ENCODE measurements at places on chromosomes 12 and 14. TPM values are rescaled to one million over a fixed set of nuclear protein-coding genes. Genes with fewer than 3 reads are reported as not detected.

The SALL2 gene
- 4.7 TPM for total RNA-seq

The SLC10A1 gene
- total RNA-seq = not detected

The SOAT2 gene
- 0.49 TPM for total RNA-seq

The CATSPERB gene
- total RNA-seq = not detected

The INSM2 gene
- not detected for total RNA-seq

The ANO4 gene
- total RNA-seq = not detected

The LMO3 gene
- total RNA-seq = 7.6 TPM

The KRT79 gene
- not detected for total RNA-seq

The ARMH4 gene
- 10.1 TPM for total RNA-seq

The P2RX7 gene
- total RNA-seq = 2.4 TPM

The SYNDIG1L gene
- not detected for total RNA-seq

The PLD4 gene
- total RNA-seq = under 0.01 TPM

The BHLHE41 gene
- total RNA-seq = 9.4 TPM

The SPRYD4 gene
- 2.9 TPM for total RNA-seq

The DIO2 gene
- total RNA-seq = 5.8 TPM

The TARBP2 gene
- total RNA-seq = 33.4 TPM

The XRCC3 gene
- 4.0 TPM for total RNA-seq

The IGF1 gene
- total RNA-seq = 0.12 TPM

The WNT1 gene
- not detected for total RNA-seq
